Renal cortex interstitium (tissue), 15 donors: ENCODE measurements at places on chromosomes 1 and 21. TPM values are rescaled to one million over a fixed set of nuclear protein-coding genes. Genes with fewer than 3 reads are reported as not detected.

The OTUD7B gene
- 16.2 TPM for polyA plus RNA-seq

The UQCRH gene
- 423 TPM for polyA plus RNA-seq

The TMEM201 gene
- 21.4 TPM for polyA plus RNA-seq

The PRAMEF10 gene
- polyA plus RNA-seq: not detected
